ENCODE measurements at places on chromosomes 13 and 19.

DNA sequence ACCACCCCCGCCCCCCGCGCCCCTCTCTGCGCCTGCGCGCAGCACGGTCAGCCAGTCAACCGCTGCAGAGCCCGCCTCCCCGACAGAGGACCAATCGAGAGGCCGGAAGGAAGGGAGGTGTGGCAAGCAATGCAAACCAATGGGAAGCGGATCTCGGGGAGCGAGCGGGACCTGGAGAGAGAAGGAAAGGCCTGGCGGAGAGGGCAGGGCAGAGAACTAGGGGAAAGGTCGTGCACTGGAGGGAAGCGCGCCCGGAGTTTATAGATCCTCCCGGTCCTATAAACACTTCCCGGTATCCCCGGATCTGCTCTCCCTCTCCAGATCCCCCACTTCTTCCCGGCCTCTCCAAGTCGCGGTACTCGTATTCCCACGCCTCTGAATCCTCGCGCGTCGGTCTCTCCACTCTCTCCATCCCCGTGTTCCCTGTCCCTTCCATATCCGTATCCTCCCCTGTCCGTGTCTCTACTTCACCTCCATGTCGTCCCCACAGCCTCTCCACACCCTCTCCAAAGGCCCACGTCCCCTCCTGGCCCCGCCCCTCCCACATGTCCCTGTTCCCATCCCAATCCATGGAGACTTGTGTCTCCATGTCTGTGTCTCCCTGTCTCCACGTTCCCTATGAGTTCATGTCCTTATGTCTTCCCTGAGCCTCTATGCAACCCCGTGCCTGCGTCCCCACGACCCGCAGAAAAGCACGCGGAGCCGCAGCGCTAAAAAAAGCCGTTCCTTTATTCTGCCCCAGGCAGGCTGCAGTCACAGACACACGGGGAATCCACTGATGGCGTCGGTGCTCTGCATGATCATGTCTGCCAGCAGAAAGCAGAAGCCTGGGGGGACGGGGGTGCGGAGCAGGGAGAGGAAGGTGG is 434 bp upstream of the ETFB start:
- peak; percentile 93 for DNase-seq

GRCh38 chr13:29771247-29771646 is 79.2 kb downstream of the UBL3 start:
- DNase-seq: no peak

DNA sequence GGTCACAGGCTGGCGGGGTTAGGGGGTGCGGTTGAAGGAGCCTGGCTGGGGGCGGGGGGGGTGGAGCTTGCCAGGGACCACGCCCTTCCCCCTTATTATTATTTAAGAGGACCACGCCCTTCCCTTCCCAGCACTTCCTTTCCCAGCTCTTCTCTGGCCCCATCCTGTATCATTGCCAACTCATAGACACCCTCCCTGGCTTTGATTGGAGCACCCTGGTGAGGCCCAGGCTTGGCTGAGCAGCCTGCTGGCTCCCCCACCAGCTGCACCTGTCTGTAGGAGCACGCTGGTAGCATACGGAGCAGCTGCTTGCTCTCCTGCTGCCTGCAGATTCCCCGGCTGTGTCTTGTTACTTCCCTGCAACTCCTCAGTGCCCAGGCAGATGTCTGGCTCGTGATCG is 62.5 kb upstream of the PDX1 start:
- DNase-seq: peak; percentile 56

DNA sequence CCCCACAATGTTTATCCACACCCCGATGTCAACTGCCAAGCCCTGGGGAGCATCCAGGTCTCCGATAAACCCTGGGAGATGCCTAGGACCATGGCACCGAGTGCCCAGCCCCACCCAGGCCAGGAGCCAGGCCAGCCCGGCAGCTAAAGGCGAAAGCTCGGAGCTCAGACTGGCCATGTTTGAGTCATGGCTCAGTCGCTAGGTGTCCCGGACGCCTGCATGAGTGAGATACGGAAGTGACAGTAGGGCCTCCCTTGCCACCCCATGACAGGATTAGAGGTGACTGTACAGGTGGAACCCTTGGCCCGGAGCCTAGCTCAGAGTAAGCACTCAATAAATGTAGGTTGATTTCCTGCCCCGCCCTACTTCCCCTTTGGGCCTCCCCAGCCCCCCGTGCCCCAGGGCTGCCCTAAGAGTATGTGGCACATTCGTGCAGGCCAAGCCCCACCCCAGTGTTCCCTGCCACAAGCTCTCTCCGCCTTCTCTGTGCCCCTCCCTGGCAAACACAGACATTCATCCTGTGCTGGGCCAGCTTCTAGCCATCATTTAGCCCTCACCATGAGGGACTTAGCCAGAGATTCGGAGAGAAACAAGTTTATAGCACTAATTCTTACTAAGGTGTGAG is 5.8 kb upstream of the TPM4 start:
- no peak for DNase-seq

- no peak for DNase-seq
Measured at GRCh38 chr19:10640361-10640760, 13.8 kb upstream of the ILF3 start.

- DNase-seq: no peak
Measured at GRCh38 chr13:84366506-84366905, 484.2 kb upstream of the SLITRK1 start.

All from NCI-H2029 (cell line).